Heart right ventricle (tissue), 16 donors: ENCODE measurements at places on chromosomes 13 and 19.

DNA sequence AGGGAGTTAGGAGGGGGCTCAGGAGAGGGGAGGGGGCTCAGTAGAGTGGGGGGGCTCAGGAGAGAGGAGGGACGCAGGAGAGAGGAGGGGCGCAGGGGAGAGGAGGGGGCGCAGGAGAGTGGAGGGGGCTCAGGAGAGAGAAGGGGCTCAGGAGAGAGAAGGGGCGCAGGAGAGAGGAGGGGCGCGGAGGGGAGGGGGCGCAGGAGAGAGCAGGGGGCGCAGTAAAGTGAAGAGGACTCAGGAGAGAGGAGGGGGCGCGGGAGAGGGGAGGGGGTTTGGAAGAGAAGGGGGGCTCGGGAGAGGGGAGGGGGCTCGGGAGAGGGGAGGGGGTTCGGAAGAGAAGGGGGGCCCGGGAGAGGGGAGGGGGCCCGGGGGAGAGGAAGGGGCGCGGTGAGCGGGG, 700 bp downstream of the MADCAM1 start:
- no peak overlapping the region for H3K27ac ChIP-seq
- peaks cover 13% of the 10 kb centered on the region for H3K4me1 ChIP-seq
- no peaks in the 10 kb centered on the region for H3K36me3 ChIP-seq
- no peak for DNase-seq
- H3K4me3 ChIP-seq: no peak overlapping the region
- peaks cover 47% of the 10 kb centered on the region for H3K27me3 ChIP-seq

DNA sequence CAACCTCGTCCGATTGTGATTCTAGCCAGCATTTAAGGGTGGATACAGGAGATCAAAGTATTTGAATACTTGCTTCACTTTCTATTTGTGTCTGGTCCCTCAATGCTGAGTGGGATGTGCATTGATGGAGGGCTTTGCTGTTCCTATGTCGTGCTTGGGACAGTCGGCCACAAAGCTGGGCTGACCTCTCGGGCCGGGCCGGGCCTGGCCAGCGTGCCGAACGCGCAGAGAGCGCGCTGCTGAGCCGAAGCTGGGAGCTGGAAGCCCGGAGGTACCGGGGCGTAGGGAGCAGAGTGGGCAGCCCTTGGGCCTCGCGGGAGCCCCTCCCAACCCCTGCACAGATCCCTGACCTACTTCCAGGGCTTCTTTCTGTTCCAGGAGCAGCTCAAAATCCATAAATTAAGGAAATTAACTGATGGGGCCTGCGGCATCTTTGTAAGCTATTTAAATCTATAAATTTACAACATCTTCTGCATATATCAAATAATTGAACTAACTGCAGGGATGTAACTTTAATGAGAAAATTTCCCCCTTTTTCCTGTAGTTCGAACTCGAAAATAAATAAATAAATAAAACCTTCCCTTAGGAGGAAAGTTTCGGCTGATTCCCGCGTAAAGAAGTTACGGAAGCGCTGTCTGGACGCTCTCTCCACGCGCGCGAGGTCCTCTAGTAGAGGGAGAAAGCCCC, 1.8 kb upstream of the KCTD15 start:
- H3K4me3 ChIP-seq: peak overlapping the region; percentile 86
- peak overlapping the region; percentile 95 for H3K27ac ChIP-seq
- peak; percentile 54 for DNase-seq
- no peaks in the 10 kb centered on the region for H3K4me1 ChIP-seq

DNA sequence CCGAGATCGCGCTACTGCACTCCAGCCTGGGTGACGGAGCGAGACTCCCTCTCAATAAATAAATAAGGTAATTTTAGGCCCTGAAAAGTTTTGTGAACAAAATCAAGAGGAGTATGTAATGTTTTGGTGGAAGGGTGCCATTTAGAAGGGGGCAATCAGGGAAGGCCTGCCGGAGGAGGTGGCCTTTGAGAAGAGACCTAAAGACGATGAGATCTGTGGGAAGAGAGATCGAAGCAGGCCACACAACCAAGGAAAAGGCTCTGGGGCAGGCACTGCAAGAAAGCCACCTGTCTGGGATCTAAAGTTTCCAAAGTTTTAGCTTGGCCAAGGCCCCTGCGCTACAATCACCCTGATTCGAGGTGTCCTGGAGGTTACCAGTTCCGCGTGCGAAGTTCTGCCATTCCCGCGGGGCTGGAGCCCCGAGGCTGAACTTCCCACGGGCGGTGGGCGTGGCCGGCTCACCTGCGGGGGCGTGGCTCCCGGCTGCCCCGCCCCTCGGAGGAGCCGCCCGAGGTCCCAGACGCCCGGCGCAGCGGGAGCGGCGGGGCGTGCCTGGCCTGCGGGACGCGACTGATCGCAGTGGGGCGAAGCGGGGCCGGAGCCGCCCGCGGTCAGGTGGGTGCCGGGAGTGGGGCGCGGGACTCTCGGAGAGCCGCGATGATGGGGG, at the start of gene KLC3:
Gene KLC3, plus strand, starts transcription at position 519 of the 667 bp plus-strand sequence. CDS start 4,792 bp downstream, outside the sequence.
- no peak for DNase-seq
- peaks cover 28% of the 10 kb centered on the region for H3K27me3 ChIP-seq
- no peaks in the 10 kb centered on the region for H3K36me3 ChIP-seq
- H3K4me1 ChIP-seq: peaks cover 5% of the 10 kb centered on the region
- H3K27ac ChIP-seq: no peak within 1 kb of the TSS

- no peaks in the 10 kb centered on the region for H3K27me3 ChIP-seq
- no peak overlapping the region for H3K4me3 ChIP-seq
- H3K4me1 ChIP-seq: no peaks in the 10 kb centered on the region
- no peak overlapping the region for H3K27ac ChIP-seq
Observed at GRCh38 chr13:93270769-93271742, 44.4 kb downstream of the GPC6 start.

DNA sequence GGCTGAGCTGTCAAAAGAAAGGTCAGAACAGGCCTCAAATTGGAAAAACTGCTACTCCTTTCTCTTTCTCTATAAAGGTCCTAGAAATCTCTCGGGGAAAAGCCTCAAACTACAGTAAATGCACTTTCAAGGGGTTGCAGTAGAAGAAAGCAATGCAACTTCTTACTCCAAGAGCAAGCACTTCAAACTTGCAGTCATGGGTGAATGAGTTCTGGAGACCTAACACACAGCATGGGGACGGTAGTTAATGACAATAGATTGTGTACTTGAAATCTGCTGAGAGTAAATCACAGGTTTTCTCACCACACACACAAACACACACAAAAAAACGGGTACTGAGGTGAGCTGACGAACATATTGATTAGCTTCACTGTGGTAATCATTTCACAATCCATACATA, 11.8 kb downstream of the TUBGCP3 start:
- no peak overlapping the region for H3K4me3 ChIP-seq
- no peaks in the 10 kb centered on the region for H3K27me3 ChIP-seq
- H3K27ac ChIP-seq: no peak overlapping the region
- DNase-seq: no peak

GRCh38 chr19:7268705-7269098, 25.5 kb downstream of the INSR start:
- no peak overlapping the region for H3K27ac ChIP-seq
- no peaks in the 10 kb centered on the region for H3K27me3 ChIP-seq
- peaks cover 13% of the 10 kb centered on the region for H3K4me1 ChIP-seq
- no peak for DNase-seq
- H3K36me3 ChIP-seq: peaks cover 23% of the 10 kb centered on the region

- no peaks in the 10 kb centered on the region for H3K36me3 ChIP-seq
- peaks cover 7% of the 10 kb centered on the region for H3K4me1 ChIP-seq
- H3K27ac ChIP-seq: no peak overlapping the region
- H3K4me3 ChIP-seq: no peak overlapping the region
- H3K27me3 ChIP-seq: no peaks in the 10 kb centered on the region
Observed at GRCh38 chr13:45838171-45838745, 13.3 kb downstream of the SIAH3 start.

GRCh38 chr13:102628559-102628958, 31.8 kb downstream of the TPP2 start:
- H3K4me1 ChIP-seq: no peaks in the 10 kb centered on the region
- no peaks in the 10 kb centered on the region for H3K27me3 ChIP-seq
- DNase-seq: no peak

- H3K4me3 ChIP-seq: no peak overlapping the region
- no peak overlapping the region for H3K27ac ChIP-seq
- H3K4me1 ChIP-seq: no peaks in the 10 kb centered on the region
- no peaks in the 10 kb centered on the region for H3K36me3 ChIP-seq
Observed at GRCh38 chr19:30161770-30162169, 210.4 kb upstream of the ZNF536 start.

GRCh38 chr13:28684257-28684656, 25.3 kb downstream of the POMP start:
- H3K4me3 ChIP-seq: no peak overlapping the region
- no peaks in the 10 kb centered on the region for H3K4me1 ChIP-seq
- H3K36me3 ChIP-seq: peaks cover 19% of the 10 kb centered on the region
- DNase-seq: no peak
- no peaks in the 10 kb centered on the region for H3K27me3 ChIP-seq
- H3K27ac ChIP-seq: no peak overlapping the region

- H3K27ac ChIP-seq: peak within 1 kb of the TSS; percentile 98
- no peaks in the 10 kb centered on the region for H3K27me3 ChIP-seq
- peak; percentile 69 for DNase-seq
- H3K36me3 ChIP-seq: no peaks in the 10 kb centered on the region
- H3K4me1 ChIP-seq: peaks cover 35% of the 10 kb centered on the region
Observed at GRCh38 chr13:113863524-113864272, at the start of gene GAS6. TSS of gene GAS6 (minus strand) at chr13:113864076. CDS start at chr13:113863920, 156 bp downstream.

DNA sequence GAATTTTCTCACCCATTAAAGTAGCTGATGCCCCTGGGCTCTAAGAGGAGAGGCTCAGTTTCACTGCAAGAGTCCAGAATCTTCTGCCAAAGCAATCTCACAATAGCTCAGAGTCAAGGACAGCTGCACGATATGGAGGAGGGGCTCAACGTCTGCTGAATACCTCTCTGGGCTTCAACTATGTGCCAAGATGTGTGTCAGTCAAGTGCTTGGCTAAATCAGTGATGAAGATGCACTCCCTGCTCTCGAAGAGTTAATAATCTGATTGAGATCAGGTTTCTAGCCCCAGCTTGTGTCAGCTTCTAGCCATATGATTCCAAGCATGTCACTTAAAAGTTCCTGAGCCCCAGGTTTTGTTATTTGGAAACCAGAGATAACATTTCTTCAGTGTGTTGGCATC, 46.8 kb downstream of the KLF12 start:
- no peaks in the 10 kb centered on the region for H3K27me3 ChIP-seq
- H3K4me3 ChIP-seq: no peak overlapping the region
- H3K4me1 ChIP-seq: no peaks in the 10 kb centered on the region

- H3K4me1 ChIP-seq: peaks cover 12% of the 10 kb centered on the region
- no peak overlapping the region for H3K27ac ChIP-seq
- no peaks in the 10 kb centered on the region for H3K36me3 ChIP-seq
- H3K4me3 ChIP-seq: no peak overlapping the region
Observed at GRCh38 chr19:4538601-4538954, 1.3 kb downstream of the LRG1 start.

- H3K4me1 ChIP-seq: no peaks in the 10 kb centered on the region
- DNase-seq: no peak
- H3K27me3 ChIP-seq: peaks cover 14% of the 10 kb centered on the region
- H3K27ac ChIP-seq: no peak overlapping the region
- no peaks in the 10 kb centered on the region for H3K36me3 ChIP-seq
- no peak overlapping the region for H3K4me3 ChIP-seq
Observed at GRCh38 chr13:111792956-111793355, 274.0 kb upstream of the SOX1 start.

DNA sequence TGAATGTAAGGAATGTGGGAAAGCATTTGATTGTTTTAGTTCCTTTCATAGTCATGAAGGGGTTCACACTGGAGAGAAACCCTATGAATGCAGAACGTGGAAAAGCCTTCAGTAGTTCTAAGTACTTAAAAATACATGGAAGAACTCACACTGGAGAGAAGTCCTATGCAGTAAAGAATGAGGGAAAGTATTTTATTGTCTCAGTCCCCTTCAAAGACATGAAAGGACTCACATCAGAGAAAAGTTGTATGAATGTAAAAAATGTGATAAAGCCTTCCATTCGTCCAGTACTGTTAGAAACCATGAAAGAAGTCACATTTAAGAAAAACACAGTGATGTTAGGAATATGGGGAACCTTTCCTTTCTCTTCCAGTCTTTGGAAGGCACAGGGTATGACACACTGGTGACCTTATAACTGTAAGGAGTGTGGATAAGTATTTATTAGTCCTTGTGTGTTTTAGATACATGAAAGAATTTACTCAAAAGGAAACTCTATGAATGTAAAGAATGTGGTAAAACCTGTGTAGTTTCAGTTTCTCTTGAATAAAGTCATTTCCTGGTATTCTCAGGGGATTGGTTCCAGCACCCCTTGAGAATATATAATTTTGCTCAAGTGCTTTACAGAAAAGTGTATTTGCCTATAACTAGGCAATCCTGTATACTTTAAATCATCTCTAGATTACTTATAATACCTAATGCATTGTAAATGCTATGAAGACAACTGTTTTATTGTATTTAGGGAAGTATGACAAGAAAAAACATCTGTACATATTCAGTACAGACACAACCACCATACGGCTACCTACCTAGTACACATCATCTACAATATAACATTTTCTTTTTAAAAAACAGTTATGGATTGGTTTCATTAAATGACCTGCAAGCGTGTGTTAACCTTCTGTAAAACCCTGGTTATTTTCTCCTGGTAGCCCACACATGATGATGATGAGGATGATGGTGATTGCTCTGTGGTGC, 52.8 kb downstream of the ZNF823 start:
- H3K4me3 ChIP-seq: no peak overlapping the region
- DNase-seq: no peak
- peaks cover 4% of the 10 kb centered on the region for H3K36me3 ChIP-seq
- H3K4me1 ChIP-seq: no peaks in the 10 kb centered on the region
- no peaks in the 10 kb centered on the region for H3K27me3 ChIP-seq

DNA sequence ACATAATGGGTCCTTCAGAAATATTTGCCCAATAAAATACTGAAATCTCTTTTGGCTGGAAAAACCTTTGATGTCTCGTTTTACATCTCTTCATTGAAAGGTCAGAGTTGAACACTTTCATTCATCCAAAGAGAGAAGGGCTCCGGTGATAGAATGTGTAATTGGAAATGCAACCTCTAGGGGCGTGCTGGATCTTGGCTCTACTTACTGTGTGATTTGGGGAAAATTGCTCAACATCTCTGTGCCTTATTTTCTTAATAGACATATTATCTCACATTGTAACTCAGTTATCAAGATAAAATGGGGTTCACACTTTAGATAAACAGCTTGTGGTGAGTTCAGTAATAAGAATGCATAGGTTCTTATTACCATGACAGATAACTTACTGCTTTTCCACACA, 1444.1 kb downstream of the SLITRK5 start:
- H3K4me1 ChIP-seq: no peaks in the 10 kb centered on the region
- no peaks in the 10 kb centered on the region for H3K36me3 ChIP-seq
- no peaks in the 10 kb centered on the region for H3K27me3 ChIP-seq
- DNase-seq: no peak

DNA sequence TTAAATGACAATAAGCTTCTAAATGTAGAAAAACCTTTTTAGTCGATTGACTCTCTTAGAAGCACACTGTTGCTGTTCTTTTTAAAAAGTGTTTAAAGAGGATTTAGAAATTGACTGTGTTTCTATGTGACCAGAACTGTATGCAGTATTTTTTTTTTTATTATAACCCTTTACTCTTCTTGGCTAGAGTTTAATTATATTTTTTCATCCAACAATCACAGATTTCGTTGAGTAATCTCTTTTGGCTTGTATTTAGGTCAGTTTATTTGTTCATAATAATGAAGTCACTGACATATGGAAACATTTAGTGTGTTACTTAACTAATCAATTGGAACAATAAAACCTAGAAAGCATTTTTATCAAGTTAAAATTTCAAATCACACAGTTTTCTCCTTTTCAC, 19.9 kb downstream of the CSNK1A1L start:
- no peaks in the 10 kb centered on the region for H3K27me3 ChIP-seq
- no peak for DNase-seq
- H3K36me3 ChIP-seq: no peaks in the 10 kb centered on the region
- H3K4me3 ChIP-seq: no peak overlapping the region

- peaks cover 11% of the 10 kb centered on the region for H3K4me1 ChIP-seq
- no peak overlapping the region for H3K27ac ChIP-seq
- no peaks in the 10 kb centered on the region for H3K36me3 ChIP-seq
Observed at GRCh38 chr19:49920624-49921363, 8.2 kb upstream of the ATF5 start.
